ENCODE measurements at places on chromosomes 7 and 10.

GRCh38 chr7:118011652-118012051 is 138.4 kb upstream of the CTTNBP2 start:
- DNase-seq = no peak

- no peak for DNase-seq
Measured at GRCh38 chr10:122490268-122490667, 28.9 kb downstream of the HTRA1 start.

DNA sequence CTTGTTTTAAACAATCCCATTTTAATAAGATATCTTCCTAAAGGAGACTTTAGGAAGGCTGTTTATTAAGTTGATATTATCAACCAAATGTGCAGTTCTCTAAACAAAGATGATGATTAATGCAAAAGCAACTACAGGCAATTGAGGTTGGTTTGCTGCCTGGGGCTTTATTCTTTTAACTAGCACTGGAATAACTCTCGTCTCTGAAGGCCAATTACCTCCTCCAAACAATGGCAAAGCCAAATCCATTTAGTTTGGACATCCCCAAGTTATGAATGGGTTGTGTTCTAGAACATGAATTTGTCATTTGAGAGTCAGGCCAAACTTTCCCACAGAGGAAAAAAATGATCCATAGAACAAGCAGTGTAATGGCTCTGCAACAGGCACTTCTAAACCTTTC is 114.1 kb downstream of the SLC16A9 start:
- DNase-seq = no peak

GRCh38 chr7:28378574-28379149 is 33.7 kb upstream of the CREB5 start:
- no peak for DNase-seq

- no peak for DNase-seq
Measured at GRCh38 chr10:26481914-26482550, 43.9 kb downstream of the APBB1IP start.

- no peak for DNase-seq
Measured at GRCh38 chr10:113849140-113849803, 4.6 kb downstream of the DCLRE1A start.

All from stimulated activated CD4-positive, alpha-beta T cell treated with anti-CD3 and anti-CD28 coated beads, Interleukin-1b, Interleukin-23, amount 100 ng/mL, for 4 hours (primary cell).